Activated T-cell treated with anti-CD3 and anti-CD28 coated beads for 4 hours (primary cell): ENCODE measurements at places on chromosomes 4 and X.

GRCh38 chrX:141903400-141904155, at the start of gene MAGEC1:
MAGEC1 (plus strand) TSS chrX:141903894; CDS start chrX:141905073, 1,179 bp downstream.
- no peak for DNase-seq

DNA sequence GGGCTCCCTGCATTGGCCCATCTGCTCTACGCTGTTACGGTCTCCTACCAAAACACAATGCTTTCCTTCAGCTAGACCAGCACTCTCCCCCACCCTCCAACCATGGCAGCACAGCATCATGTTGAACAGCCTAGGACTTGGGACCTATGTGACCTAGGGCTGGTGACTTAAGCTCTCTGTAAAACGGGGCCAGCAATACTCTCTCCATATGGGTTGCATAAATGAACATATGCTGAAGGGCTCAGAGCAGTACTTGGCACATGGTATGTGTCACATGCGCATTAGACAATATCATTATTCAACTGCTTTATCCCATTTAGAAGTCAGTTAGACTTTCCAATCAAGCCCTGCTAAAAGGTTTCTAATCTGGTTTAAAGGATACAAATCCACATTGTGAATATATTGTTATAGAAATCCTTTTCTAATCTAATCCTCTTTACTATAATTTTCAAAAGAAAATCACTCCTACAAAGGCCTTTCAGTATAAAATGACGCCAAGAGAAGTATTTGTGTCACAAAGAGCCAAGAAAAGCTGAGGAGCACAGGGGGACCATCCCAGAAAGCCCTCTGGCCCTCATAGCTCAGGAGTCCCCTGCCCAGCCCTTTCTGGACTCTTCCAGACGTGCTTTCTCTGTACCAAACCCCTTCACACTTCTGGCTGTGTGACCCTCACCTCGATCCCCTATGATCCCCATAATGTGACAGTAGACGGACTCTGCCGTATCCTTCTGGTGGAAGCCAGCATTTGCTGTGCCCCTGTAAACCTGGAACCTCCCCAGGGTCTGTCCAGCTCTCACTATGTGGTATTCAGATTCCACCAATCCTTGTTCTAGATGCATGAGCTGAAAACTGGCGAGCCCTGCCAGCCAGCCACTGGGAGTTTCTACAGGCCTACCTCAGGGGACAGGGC, 42.3 kb downstream of the NSG1 start:
- no peak for DNase-seq

DNA sequence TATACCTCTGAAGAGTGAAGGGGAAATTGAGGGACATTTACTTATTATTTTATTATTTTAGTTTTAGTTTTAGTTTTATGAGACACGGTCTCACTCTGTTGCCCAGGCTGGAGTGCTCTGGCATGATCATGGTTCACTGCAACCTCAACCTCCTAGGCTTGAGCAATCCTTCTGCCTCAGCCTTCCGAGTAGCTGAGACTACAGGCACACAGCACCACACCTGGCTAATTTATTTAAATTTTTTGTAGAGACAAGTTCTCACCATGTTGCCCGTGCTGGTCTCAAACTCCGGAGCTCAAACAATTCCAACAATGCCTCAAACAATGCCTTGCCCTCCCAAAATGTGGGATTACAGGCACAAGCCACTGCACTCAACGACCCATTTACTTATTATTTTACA, 68.4 kb upstream of the BMP2K start:
- DNase-seq, result no peak

GRCh38 chr4:86114563-86114962, 245.3 kb downstream of the MAPK10 start:
- DNase-seq, result no peak

DNA sequence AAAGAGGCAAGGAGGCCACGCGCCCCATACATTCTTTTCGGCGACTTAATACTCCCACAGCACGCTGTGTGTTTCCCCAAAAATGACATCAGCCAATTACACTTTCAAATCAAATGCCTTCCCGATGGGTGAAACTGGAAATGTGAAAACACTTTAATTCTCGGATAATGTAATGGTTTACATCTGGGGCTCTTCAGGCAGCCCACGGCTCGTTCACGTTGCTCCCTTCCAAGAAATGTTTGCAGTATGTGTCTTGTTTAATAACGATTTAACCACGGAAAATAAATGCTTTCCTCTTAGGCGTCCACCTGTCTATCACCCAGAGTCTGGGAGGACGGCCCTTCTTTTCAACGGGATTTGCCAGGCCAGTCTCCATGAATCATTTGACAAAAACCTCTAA, 272.5 kb downstream of the SHOX start:
- no peak for DNase-seq

- no peak for DNase-seq
These were observed 438.9 kb downstream of the NAF1 start for GRCh38 chr4:162727766-162728165.

DNA sequence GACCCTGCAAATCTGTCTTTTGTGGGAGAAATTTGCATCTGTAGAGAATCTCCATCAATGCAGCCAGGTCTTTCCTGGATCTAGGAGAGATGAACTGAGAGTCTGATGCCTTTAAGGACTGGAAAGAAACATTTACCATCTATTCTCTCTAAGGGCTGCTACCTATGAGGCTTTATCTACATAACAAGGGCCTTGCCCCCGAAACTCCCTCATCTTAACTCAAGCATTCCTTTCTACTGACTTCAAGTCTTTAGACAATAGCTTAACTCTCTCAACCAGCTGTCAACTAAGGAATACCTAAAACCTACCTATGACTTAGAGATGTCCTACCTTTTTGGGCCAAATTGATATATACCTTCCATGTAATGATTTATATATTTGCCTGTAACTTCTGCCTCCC, 32.1 kb downstream of the MAGEB17 start:
- no peak for DNase-seq

DNA sequence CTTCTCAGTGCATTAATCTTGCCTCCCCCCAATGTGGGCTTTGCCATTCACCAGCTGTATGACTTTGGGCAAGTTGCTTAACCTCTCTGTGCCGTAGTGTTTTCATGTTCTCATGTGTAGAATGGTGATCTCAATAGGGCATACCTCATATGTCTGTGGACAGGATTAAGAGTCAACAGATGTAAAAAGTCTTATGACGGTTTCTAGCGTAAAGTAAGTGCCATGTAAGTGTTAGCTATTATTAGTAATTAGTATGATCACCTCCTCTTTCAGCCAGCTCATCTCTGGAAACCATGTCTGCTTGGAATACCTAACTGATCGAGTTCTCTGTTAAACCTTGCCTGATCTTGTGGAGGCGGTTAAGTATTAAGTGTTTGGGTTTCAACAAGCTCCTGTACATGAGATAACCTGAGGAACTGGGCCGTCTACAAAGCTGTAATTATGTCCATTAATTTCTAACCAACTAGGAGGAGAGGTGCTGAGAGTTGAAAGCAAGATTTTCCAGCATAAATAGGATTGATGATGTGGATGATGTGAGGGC, 66.3 kb downstream of the TSC22D3 start:
- no peak for DNase-seq

DNA sequence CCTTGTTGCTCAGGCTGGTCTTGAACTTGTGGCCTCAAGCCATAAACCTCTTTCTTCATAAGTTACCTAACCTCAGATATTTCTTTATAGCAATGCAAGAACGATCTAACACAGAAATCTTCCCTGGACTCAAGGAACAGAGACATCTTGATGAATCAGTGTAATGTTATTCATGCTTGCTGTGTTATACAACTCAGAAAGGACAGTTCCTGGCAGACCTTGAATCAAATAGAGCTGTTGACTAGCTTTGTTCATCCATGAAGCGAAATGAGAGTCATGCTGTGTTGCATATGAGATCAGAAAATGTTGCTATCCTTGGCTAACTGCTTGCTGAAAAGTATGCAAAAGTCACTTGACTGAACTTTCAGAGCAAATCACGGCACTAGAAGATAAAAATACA, 72.6 kb upstream of the ARHGAP24 start:
- no peak for DNase-seq

- no peak for DNase-seq
These were observed 218.8 kb upstream of the NOCT start for GRCh38 chr4:138796761-138797160.

DNA sequence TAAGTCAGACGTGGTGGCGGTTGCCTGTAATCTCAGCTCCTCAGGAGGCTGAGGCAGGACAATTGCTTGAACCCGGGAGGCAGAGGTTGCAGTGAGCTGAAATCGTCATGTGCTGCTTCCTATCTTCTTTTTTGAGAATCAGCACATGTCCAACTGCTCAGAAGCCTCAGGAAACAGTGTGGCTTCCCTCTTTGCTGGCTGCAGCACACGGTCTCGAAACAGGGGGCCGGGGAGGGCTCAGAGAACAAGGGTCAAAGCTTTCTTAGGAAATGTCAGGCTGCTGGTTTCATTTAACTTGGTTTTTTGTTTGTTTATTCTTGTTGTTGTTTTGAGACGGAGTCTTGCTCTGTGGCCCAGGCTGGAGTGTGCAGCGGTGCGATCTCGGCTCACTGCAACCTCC, 31.3 kb downstream of the CRLF2 start:
- no peak for DNase-seq

- no peak for DNase-seq
These were observed 106.2 kb downstream of the CCNG2 start for GRCh38 chr4:77263247-77263646.

DNA sequence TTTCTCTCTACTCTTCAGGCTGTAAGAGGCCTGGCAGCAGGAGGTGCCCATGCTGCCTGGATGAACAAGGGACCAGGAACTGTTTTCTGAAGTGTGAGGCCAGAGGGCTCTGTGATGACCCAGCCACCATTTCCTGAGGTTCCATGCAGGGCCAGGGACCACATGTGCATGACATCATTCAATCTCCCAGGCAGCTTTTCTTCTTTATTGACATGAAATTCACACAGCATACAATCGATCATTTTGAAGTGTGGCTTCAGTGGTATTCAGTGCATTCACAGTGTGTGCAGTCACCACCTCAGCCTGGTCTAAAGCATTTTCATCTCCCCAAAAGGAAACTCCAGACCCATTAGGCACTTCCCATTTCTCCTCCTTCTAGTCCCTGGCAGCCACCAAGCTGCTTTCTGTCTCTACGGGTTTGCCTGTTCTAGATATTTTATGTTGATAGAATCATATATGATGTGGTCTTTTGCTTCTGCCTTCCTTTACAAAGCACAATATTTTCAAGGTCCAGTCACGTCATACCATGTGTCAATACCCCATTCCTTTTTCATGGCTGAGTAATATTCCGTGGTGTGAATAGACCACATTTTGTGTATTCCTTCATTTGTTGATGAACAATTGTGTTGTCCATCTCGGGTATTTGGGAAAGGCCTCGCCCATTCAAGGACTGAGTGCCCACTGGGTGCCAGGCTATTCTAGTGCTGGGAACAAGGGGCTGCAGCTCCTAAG, 93.1 kb downstream of the PSAPL1 start:
- no peak for DNase-seq
